ENCODE measurements at places on chromosomes 5 and 9.

- DNase-seq: no peak
Measured at GRCh38 chr9:136951541-136952320, at the start of gene LCN12. TSS of gene LCN12 (plus strand) at chr9:136952273. CDS start at chr9:136952328, 55 bp downstream.

- DNase-seq: peak; percentile 63
Measured at GRCh38 chr5:96807075-96807654, 580 bp downstream of the ERAP1 start.

DNA sequence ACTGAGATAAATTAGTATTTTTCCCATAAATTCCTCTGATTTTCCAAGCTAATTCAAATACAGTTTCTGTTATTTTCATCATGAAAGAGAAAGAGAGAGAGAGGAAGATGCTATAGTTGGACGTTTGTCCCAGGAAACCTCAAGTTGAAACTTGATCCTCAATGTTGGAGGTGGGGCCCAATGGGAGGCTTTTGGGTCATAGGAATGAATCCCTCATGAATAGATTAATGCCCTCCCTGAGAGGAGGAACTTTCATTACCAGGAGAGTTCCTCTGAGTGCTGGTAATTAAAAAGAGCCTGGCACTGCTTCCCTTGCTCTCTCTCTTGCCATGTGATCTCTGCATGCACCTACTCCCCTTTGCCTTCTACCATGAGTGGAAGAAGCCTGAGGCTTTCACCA is 189.9 kb upstream of the SMC2 start:
- DNase-seq: no peak

- no peak for DNase-seq
Measured at GRCh38 chr5:125014202-125014601, 267.8 kb upstream of the ZNF608 start.

DNA sequence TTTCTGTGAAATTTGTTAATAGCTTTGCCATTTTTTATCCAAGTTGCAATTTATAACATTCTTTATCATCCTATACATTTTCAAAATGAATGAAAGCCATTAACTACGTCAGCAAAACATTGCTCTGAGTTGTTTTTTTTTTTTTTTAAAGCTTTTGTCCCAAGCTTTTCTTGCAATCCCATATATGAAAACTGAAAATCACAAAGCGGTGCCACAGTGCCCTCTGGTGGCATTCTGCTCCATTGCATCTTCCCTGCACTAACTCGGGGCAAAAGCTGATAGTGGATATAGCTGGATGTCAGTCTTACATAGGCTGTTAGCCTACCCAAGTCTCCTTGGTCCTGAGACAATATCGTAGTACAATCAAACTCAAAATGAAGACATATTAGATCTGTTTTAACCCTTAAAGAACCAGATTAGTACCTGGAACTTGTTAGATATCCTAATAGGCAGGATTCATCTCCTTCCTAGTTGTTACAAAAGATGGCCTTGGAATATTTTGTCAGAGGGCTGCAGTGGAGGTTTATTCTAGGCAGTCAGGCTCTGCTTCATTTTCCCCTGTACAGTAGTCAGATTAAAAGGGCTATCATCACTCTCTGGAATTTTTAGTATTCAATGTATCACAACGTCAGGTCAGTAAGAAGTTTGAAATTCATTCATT is 669.9 kb downstream of the PTPRD start:
- DNase-seq: no peak

- DNase-seq: no peak
Measured at GRCh38 chr9:68983008-68983411, 30.9 kb downstream of the PRKACG start.
